ENCODE measurements at places on chromosomes 1 and 21.

DNA sequence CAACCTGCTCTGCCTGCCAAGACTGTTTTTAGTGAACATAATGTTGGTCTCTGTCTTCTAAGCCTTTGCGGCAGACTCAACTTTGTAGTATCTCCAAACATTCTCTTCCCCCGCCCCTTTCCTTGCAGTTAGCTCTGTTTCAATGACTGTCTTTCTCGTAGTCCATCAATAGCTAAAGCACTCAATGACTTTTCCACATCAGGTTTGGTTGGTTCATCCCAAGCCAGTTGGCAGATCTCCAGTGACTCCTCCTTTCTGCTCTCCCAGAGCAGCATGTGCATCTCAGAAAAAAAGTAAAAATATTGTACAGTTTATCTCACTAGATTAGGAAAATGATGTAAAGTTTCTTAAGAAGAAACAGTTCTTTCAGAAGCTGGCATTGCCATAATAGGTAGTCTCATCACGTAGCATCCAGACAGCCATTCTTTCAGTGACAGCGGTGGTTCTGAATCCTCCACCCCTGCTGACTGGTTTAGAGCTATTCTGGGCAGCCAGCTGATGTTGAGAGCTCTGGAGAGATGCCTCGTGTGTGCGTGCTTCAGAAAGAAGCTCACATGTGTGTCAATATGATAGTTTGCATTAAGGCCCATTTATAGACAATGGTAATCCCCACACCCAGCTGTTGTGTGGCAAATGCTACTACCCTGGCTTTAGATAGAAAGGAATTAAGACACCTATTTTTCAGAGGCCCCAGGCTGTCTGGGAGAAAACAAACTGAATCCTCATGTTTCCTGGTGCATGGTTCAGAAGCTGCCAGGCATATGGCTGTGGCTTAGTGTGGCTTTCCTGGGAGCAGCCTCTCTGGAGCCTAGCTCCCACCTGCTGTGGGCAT lies 53.2 kb downstream of the CNN3 start:
- DNase-seq = no peak

DNA sequence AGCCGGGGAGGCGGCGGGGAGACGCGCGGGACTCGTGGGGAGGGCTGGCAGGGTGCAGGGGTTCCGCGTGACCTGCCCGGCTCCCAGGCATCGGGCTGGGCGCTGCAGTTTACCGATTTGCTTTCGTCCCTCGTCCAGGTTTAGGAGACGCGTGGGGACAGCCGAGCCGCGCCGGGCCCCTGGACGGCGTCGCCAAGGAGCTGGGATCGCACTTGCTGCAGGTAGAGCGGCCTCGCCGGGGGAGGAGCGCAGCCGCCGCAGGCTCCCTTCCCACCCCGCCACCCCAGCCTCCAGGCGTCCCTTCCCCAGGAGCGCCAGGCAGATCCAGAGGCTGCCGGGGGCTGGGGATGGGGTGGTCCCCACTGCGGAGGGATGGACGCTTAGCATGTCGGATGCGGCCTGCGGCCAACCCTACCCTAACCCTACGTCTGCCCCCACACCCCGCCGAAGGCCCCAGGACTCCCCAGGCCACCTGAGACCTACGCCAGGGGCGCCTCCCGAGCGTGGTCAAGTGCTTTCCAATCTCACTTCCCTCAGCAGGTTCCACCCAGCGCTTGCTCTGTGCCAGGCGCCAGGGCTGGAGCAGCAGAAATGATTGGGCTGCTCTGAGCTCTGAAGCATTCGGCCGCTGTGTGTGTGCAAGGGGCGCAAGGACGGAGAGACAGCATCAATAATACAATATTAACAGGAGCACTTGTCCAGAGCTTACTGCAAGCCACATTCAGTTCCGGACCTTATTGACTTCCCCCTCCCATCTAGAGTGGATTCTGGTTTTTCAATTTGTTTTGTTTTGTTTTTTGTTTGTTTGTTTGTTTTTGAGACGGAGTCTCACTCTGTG lies 10.3 kb downstream of the SIM2 start:
- DNase-seq = no peak

DNA sequence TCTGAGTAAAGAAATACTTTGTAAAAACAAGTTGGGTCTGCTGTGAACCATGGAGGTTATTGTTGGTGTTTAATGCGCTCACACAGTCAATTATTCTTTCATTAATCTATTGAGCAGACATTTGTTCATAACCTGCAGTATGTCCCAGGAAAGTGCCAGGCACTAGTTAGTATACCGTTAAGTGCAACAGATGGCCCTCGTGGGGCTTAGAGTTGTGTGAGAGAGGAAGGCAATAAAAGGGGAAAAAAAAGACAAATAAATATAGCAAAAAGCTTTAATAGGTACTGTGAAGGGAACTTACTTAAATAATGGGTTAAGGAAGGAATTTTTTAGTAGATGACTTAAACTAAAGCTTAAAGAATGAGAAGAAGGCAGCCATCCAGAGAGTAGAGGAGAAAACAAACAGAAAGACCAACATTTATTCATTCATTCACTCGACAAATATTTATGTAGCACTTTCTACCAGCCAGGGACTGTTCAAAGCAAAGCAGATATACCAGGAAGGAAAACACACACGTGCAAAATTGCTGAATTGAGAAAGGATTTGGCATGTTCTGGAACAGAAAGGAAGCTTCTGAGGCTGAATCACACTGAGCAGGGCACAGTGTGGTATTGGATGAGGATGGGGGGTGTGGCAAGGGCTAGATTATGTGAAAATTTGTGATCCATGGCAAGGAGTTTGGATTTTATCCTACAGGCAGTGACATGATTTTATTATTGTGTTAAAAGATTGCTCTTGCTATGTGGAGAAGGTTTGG lies 296.1 kb upstream of the SGIP1 start:
- DNase-seq = no peak

DNA sequence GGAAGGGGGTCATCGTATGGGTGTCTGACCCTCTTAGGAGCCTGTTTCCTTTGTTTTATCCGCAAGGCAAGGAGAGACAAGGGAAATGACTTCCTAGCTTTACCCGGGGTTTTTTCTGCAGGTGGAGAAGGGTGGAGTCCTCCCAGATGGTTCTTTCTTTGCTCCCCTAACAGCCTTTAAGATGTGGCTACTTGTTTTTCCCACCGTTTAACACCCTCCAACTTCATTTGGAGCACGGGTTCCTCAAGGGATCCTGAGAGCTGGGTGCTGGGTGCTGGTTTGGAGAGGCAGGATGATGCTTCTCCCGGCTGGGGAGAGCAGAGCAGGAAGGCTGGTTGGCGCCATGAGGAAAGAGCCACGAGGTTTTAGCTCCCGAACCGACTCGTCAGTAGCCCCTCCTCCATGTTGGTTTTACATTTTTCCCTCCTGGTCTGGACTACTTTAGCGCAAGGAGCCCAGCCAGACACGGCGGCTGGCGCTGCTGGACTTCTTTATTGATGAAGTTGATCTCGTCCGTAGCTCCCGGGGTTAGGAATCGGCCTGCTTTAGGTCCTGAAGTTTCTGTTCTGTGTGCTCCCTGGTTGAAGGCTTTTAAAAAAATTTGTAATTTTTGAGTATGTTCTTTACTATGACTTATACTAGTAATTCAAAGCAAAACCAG lies 1.4 kb downstream of the UCK2 start:
- no peak for DNase-seq

GRCh38 chr1:202880062-202880461 lies 8.9 kb downstream of the RABIF start:
- no peak for DNase-seq

GRCh38 chr1:40183055-40183710 lies 22.0 kb downstream of the RLF start:
- no peak for DNase-seq

- DNase-seq = no peak
Measured at GRCh38 chr1:42316292-42316691, 18.7 kb downstream of the FOXJ3 start.

DNA sequence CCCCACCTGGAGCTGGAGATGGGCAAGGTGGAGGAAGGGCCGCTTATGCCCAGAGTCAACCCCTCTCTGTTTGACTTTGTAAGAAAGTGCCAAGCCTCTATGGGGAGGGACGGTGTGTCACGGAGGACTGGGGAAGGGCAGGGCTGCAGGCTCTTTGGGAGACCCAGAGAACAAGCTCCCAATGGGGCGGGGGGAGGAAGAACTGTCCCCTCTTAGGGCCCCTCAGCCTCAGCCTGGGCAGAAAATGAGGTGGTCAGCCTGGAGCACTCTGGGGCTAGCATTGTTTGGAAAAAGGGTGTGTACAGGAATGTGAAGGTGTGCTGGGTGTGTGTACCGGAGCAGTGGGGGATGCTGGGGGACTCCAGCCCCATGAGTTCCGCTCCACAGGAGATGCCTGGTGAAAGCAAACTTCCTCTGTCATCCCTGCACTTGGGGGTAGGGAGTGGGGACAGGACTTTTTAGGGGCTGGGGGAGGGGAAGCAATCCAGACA lies 1.2 kb upstream of the INAVA start:
- DNase-seq = no peak

GRCh38 chr1:78370356-78370755 lies 120.4 kb upstream of the PTGFR start:
- DNase-seq = no peak

DNA sequence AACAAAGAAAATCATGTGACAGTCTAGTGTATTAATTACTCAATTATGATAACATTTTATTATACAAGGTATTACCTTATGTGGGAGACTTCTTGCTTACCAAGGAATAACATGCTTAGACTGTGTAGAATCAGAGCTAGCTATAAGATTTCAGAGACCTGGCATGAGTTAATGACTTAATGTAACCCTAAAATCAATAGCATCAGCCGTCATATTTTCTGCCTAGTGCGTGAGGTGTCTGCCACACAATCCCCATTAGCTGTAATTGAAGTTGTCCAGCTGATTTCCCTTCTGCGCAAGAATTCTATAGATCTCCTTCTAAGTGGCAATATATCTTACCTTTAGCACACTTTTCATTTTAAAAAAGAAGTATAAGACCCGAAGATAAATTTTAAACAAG lies 28.8 kb downstream of the CHODL start:
- DNase-seq = no peak

GRCh38 chr1:37021502-37021901 lies 12.8 kb downstream of the GRIK3 start:
- no peak for DNase-seq

- no peak for DNase-seq
Measured at GRCh38 chr1:74534241-74534640, 21.8 kb upstream of the LRRC53 start.

DNA sequence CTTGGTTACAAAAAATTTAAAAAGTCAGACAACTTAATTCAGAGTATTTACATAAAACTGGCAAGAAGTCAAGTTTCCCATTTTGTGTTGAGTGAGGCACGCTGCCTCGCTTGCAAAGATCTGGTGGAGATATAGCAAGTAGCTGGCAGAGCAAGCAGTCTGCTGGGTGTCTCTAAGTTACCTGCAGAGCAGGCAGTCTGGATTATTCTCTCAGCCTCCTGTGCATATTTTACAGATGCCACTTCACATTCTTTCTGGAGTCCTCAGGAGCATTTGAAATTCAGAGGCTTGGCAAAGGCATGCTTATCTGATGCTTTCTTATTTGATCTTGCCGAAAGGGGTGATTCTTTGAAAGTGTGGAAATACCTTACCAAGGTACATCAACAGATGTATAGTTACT lies 640.4 kb upstream of the ADGRL4 start:
- no peak for DNase-seq

All from stimulated activated CD8-positive, alpha-beta memory T cell treated with anti-CD3 and anti-CD28 coated beads, Interleukin-4, amount 100 ng/mL, for 1 hour (primary cell).